ENCODE measurements at places on chromosomes 11 and 22.

DNA sequence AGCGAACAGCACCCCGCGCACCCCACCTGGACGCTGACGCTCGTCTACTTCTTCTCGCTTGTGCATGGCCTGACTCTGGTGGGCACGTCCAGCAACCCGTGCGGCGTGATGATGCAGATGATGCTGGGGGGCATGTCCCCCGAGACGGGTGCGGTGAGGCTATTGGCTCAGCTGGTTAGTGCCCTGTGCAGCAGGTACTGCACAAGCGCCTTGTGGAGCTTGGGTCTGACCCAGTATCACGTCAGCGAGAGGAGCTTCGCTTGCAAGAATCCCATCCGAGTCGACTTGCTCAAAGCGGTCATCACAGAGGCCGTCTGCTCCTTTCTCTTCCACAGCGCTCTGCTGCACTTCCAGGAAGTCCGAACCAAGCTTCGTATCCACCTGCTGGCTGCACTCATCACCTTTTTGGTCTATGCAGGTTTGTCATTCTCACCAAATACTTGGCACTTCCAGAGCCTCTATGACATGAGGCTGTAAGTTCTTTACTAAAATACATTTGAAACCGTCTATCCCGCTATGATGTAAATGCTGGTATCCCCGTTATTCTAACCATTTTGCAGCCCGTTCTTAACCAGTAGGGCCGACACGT lies 535 bp downstream of the AQP11 start:
- DNase-seq = peak; percentile 32

- no peak for DNase-seq
These were observed 5.5 kb upstream of the DNAL4 start for GRCh38 chr22:38799265-38800002.

- peak; percentile 36 for DNase-seq
These were observed 915 bp downstream of the FEZ1 start for GRCh38 chr11:125494974-125495725.

DNA sequence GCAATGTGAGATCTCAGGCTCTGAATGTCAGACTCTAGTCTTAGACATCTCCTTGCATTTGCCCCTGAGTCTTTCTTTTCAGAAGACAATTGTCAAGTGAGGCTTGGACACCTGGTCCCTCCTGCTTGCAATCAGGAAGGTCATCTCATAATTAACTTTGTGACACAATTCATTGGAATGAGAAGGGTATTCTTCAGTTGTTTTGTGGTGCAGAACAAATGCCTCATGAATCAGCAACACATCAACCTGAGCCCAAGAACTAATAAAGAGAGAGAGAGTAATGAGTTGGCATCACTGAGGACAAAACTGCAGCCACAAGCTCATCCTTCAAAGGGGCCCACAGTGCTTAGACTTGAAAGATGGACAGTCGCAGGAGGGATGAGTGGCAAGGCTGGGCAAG lies 375.8 kb downstream of the INSC start:
- no peak for DNase-seq

DNA sequence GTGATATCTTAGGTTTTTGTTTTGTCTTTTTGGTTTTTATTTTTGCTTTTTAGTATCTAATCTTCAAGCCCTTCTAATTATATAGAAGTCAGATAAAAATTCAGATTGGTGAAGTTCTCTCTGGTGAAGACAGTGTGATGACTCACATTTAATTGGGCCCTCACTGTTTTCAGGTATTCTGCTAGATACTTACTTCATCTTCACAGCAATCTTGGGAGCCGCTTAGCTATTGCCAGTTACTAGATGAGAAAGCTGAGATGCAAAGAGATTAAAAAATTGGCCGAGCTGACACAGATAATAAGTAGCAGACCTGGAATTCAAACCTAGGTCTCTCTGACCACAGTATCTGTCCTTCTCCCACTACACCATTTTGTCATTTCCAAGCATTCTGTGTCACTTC lies 75.0 kb downstream of the PPP2R1B start:
- DNase-seq = no peak

- peak; percentile 0 for DNase-seq
These were observed 3.6 kb upstream of the APOBEC3A start for GRCh38 chr22:38953577-38954413.

DNA sequence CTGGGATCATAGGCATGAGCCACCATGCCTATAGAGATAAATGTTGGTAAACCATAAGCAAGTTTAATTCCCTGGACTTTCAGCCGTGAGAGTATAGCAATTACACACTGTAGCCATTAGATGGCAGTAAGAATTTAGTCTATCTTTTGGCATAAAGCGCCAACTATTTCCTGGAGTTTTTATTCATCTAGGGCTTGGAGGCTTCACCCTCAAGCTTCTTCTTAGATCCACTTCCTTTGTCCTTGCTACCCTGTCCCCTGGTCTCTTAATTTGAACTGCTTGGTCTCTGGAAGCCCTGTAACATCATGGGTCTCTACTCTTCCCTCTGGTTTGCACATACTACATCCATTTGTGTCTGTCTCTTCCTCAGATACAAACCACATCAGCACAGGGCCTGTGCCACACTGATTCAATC lies 38.2 kb downstream of the OR10A6 start:
- DNase-seq = peak; percentile 54

GRCh38 chr11:61745781-61746441 lies 6.5 kb upstream of the MYRF start:
- DNase-seq = no peak

DNA sequence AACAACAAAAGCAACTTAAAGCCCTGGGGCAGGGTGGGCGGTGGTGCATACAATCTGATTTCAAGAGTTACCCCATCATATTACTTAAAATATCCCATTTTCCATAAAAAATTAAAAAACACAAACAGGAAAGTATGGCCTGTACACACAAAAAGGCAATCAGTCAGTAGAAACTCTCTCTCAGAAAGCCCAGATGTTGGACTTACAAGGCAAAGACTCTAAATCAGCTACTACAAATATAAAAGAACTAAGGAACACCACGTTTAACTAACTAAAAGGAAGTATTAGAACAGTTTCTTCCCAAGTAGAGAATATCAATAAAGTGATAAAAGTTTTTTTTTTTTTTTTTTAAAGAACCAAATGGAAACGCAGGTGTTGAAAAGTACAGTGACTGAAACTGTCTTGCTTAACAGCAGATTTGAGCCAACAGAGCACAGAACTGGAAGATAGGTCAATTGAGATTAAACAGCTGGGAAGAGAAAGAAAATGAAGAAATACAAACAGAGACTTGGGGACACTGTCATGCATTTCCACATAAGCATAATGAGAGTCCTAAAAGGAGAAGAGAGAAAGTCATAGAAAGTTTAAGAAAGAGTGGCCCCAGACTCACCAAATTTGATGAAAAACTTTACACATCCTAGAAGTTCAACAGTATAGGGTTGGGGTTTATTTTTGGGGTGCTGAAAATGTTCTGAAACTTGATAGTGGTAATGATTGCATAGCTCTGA lies 8.6 kb downstream of the SC5D start:
- no peak for DNase-seq

GRCh38 chr11:8328231-8328794 lies 64.6 kb upstream of the LMO1 start:
- DNase-seq = no peak

GRCh38 chr22:17589810-17590375 lies 26.6 kb downstream of the SLC25A18 start:
- no peak for DNase-seq

- no peak for DNase-seq
These were observed 837.3 kb downstream of the TBC1D22A start for GRCh38 chr22:47599753-47600152.

DNA sequence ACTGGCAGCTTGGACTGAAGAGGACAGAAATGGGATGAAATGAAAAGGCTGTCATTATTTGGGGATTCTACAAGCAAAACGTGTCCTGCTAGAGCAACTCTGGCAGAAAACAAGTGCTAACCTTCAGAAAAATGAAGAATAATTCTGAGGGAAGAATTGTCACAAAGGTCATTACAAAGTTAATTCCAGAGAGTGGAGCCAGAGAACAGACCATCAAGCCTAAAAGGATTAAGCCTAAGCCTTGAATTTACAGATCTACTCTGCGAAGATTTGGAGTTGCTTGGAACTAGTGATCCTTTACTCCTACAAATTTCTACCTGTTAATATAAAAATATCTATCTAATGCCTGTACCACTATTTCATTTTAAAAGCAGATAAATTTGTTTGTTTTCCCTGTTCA lies 1077.3 kb upstream of the CNTN5 start:
- DNase-seq = no peak

GRCh38 chr11:34335331-34335730 lies 22.5 kb downstream of the ABTB2 start:
- DNase-seq = no peak

- peak; percentile 87 for DNase-seq
These were observed 71.2 kb downstream of the PHF21A start for GRCh38 chr11:46050003-46050461.

DNA sequence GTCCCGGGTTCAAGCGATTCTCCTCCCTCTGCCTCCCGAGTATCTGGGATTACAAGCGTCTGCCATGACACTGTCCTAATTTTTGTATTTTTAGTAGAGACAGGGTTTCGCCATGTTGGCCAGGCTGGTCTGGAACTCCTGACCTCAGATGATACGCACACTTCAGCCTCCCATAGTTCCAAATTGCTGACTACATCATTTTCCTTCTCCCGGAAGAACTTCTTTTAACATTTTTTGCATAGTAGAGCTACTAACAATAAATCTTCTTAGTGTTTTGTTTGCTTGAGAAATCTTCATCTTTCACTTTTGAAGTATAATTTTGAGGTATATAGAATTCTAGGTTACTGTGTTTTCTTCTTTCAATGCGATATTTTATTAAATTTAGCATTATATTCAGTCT lies 1415.1 kb upstream of the RAG2 start:
- DNase-seq = no peak

GRCh38 chr11:124798991-124799347 lies 1.2 kb downstream of the MSANTD2 start:
- DNase-seq = peak; percentile 67

GRCh38 chr22:49986325-49986724 lies 25.8 kb downstream of the PIM3 start:
- no peak for DNase-seq

DNA sequence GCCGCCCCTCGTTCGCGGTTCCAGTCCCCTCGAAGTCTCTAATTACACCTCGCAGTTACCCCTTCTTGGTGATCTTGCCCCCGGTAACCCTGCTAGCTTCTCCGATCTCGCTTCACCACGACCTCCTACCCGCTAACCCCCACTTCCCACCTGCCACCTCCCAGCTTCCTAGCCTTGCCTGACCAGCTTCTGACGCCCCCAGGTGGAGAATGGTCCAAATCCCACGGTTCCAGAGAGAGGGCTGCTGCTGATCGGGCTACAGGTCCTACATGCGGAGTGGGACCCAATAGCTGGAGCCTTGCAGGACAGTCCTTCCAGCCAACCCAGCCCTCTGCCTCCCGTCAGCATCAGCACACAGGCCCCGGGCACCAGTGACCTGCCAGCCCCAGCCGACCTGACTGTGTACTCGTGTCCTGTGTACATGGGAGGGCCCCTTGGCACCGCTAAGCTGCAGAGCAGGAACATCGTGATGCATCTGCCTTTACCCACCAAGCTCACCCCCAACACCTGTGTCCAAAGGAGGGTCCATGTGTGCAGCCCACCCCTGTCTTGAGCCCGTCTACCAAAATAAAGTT lies 31.9 kb downstream of the RRP8 start:
- DNase-seq = no peak

DNA sequence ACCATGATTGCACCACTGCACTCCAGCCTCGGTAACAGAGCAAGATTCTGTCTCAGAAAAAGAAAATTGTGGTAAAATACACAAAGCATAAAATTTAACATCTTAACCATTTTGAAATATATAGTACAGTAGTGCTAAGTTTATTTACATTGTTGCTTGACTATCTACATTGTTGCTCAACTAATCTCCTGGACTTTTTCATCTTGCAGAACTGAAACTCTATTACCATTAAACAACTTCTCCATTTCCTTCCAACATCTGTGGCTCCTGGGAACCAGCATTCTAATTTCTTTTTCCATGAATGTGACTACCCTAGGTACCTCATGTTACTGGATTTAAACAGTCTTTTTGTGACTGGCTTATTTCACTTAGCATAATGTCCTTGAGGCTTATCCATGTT lies 13.5 kb upstream of the VWA5A start:
- no peak for DNase-seq

- no peak for DNase-seq
These were observed 1289.4 kb downstream of the LRRC4C start for GRCh38 chr11:40170078-40170477.
